ENCODE measurements at places on chromosomes 12 and 14.

- DNase-seq: no peak
Measured at GRCh38 chr14:29220072-29220471, 453.5 kb downstream of the FOXG1 start.

DNA sequence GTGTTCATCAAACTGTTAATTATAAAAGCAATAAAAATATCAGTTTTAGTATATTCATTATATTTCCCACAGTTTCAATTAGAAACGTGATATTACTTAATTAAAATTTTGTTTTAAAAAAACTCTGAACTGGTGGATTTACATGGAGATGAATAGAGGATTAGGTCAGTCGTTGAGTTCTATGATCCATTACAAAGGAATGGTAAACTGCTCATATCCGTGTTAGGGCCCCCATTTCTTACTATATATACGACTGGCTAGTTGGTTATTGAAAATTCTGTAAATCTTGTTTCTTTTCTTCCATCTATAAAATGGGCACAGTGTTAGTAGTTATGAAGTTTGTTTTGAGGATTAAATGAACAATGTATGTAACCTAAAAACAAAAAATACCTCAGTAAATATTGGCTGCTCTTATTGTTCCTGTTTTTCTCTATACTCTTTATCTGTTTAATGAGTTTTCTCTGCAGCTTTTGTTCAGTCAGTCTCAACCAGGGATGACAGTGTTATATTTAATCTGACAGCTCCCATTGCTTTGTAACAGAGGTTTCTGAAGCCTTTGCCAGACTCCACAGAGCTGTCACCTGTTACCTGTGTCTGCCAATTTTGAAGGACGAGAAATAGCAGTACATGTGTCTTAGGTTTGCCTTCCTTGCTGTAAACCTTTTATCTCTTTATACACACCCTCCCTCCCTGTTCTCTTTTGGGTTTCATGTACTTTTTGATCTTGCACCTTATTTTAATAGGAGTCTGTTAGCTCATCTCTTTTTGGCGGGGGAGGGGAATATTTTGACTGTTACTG, 41.5 kb downstream of the FRS2 start:
- DNase-seq: no peak

GRCh38 chr14:33782923-33783322, 168.0 kb downstream of the EGLN3 start:
- no peak for DNase-seq

GRCh38 chr12:71551529-71551928, 111.9 kb downstream of the LGR5 start:
- no peak for DNase-seq

DNA sequence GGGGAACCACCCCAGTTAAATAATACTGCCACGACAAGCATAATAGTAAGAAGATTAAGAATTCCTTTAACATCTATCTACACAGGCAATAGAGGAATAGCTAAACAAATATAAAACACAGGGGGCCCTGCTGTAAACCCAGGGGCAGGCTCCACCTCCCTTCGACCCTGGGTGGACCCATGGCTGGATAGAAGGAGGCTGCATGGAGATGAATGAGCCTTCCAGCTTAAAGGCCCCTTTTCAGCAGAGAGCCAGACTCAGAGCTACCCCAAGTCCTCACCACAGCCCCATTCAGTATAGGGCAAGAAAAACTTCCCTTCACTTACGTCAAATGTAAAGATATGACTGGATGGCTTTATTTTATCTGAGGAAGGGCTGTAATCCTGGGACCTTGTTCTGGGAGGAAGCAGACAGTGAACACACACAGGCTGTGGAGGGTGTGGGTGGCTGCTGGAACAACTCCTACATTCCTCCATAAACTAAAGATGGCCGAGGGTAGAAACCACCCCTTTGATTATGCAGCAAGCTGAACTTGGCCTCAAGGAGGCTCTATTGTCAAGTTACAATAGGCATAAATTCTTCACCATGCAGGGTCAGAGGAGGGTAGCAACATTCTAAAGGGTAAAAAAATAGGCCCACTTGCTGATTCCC, 30.4 kb downstream of the NUAK1 start:
- DNase-seq: no peak

DNA sequence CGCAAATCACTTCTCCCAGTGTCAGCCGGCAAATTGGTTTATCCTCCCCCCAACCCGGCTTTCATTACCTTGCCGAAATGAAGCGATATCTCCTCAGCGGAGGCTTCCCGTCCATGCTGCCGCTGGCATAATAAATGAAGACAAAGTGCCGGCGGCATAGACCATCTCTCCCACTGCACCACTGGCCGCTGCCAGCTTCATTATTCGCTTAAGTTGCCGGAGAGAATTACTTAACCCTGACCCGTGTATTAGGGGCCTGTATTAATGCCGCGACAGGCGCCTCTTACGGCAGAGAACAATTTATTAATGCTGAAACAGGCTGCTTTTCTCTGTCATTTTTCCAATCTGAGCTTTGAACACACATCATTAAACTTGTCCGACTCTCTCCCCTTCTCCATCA, 17.5 kb upstream of the GPATCH2L start:
- DNase-seq: no peak

- DNase-seq: peak; percentile 12
Measured at GRCh38 chr14:73754911-73755360, 40.8 kb upstream of the PNMA1 start.

DNA sequence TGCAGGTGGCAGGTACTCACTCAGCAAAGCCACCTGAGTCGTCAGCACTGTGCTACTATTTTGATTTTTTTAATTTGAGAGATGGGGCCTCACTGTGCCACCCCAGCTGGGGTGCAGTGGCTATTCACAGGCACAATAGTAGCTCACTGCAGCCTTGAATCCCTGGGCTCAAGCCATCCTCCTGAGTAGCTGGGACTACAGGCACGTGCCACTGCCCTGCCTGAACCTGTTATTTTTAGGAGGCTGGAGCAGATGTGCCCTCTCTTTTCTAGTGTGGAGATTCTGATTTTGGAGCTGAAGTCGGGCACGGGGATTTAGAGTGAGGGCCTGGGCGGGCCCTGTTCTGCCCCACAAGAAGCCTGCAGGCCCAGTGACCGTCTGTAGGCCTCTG, 17.3 kb downstream of the SLC25A47 start:
- DNase-seq: no peak

- DNase-seq: no peak
Measured at GRCh38 chr12:88493636-88494035, 86.6 kb downstream of the KITLG start.

- no peak for DNase-seq
Measured at GRCh38 chr14:85315733-85316290, 214.1 kb upstream of the FLRT2 start.

GRCh38 chr14:89330236-89331002, 86.6 kb downstream of the FOXN3 start:
- no peak for DNase-seq

- DNase-seq: no peak
Measured at GRCh38 chr12:57057067-57057751, 7.3 kb upstream of the MYO1A start.

GRCh38 chr12:68924546-68924945, 8.4 kb downstream of the CPM start:
- no peak for DNase-seq

GRCh38 chr14:38211255-38211735, 3.6 kb downstream of the SSTR1 start:
- DNase-seq: peak; percentile 7

- DNase-seq: no peak
Measured at GRCh38 chr12:49806877-49807276, 21.3 kb downstream of the NCKAP5L start.

- DNase-seq: no peak
Measured at GRCh38 chr14:55910601-55911243, 207.5 kb upstream of the PELI2 start.

GRCh38 chr14:73721101-73721821, 7.1 kb upstream of the PNMA1 start:
- no peak for DNase-seq

- no peak for DNase-seq
Measured at GRCh38 chr12:14310866-14311265, 54.6 kb upstream of the ATF7IP start.

DNA sequence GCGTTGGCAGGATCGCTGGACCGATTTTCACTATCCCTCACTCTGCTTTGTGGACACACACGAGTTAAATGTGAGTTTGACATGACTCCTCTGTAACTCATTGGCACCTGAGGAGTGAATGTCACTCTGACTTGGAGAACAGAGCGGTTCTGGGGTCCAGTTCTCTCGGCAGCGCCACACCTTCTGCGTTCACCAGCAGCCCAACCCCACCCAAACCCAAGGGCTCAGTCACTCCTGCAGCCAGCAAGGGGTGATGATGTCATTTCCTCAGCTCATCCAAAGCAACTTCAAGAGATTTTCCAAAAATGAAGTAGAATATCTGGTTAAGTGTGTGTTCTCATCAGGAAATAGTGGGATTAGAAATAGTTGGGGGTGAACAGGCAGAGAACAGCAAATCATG, 36.3 kb downstream of the ADGRD1 start:
- no peak for DNase-seq

GRCh38 chr14:44300916-44301315, 206.2 kb downstream of the FSCB start:
- DNase-seq: no peak

DNA sequence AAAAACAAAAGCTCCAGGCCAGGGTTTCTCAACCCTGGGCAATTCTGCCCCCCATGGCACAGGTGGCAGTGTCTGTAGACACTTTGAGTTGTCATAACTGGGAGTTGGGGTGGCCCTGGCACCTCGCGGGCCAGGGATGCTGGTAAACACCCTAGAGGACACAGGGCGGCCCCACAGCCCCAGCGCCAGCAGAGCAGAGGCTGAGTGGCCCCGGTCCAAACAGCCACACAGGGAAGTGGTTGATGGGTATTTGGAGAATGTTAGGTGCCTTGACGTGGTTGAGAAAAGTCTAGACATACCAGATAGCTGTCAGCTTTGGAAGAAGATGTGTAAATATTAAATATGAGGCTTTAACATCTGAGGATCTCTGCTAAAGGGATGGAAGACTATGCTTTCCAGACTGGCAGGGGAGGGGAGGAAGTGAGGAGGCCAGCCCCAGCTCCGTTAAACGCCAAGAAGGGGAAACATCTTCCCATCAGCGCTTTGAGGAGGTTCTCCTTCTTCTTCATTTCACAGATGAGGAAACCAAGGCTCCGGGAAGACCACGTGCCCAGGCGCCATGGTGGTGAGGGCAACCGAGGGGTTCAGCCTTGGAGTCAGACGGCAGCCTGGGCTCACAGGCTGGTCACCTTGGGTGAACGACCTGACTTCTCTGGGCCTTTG, 103.7 kb downstream of the SCARB1 start:
- no peak for DNase-seq

GRCh38 chr12:52682381-52682660, 2.1 kb upstream of the KRT1 start:
- DNase-seq: no peak

- no peak for DNase-seq
Measured at GRCh38 chr14:95496111-95496681, 20.3 kb downstream of the SYNE3 start.

DNA sequence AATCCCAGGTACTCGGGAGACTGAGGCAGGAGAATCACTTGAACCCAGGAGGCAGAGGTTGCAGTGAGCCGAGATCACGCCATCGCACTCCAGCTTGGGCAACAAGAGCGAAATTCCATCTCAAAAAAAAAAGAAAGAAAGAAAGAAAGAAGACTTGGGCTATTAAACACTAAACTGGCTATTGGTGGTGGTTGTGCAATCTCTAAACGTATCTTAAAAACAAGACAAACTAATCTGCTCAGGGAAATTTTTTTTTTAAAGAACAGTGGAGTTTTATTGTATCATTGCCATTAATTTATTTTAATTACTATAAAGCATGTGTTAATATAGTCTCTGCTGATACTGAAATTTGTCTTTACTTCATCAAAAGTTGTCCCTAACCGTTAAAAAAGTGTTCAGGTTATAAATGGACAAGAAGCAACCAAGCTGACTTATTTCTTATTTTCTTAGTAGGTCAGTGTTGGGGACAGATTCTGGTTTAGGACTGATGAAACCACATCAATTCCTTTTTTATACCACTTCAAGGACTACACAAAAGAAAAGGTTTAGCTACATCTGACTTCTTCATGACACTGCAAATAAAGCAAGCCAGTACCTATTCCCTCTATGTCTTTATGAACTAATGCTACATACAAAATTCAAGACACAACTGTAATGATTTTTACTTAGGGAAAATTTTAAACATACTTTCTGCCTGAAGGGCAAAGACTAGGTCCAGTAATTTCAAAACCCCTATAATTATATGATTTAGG, 68.7 kb upstream of the KRAS start:
- no peak for DNase-seq

GRCh38 chr12:12221560-12221959, 45.3 kb downstream of the LRP6 start:
- DNase-seq: no peak

DNA sequence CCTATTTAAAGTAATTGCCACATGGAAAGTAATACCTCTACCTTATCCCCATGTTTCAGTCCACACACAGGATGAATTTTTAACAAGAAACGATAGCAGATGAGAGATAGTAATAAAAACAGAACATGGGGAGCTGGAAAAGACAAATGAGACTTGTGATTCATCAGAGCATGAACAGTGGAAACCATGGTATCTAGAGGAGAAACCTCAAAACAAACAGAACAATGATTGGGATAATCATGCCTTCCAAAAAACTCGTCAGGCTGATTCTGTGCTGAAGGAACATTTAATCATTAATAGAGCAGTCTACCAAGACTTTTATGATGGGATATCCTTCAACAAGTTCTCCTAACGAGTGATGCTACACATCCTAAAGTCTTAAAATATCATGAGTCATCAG, 1390.7 kb downstream of the FSCB start:
- DNase-seq: no peak

DNA sequence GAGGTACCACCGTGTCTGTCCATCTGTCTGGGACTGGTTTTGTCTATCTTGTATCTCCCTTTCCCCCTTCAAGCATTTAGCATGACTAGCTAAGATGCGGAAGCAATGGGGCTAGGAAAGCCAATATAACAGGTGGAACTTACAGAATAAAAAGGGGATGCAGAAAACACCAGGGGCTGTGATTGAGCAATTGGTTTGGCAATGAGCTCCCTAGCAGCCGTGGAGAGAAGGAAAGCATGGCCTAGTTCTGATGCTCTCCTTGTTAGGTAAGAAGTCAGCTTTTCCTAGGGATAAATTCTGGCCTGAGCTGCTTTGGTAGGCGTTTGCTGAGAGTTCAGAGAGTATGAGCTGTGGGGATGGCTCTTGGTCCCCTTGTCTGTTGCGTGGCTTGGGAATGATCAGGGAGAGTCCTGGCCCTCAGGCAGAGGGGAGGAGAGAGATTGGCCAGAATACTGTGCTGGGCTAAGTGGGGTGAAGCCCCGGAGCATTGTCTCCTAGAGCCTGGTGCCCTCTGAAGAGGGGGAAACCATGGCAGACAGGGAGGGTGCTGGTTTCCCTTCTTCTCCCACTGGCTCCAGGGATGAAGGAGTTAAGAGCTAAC, 7.1 kb downstream of the SETD1B start:
- peak; percentile 6 for DNase-seq

All from activated CD4-positive, alpha-beta T cell treated with anti-CD3 and anti-CD28 coated beads for 36 hours (primary cell).